Right forelimb (tissue), 1 donor: ENCODE measurements at places on chromosomes 16 and 17.

GRCh38 chr16:30052671-30053372 lies 12.7 kb upstream of the ALDOA start:
- DNase-seq, result peak; percentile 96

- no peak for DNase-seq
Observed at GRCh38 chr16:58332997-58333700, 38.3 kb upstream of the PRSS54 start.

DNA sequence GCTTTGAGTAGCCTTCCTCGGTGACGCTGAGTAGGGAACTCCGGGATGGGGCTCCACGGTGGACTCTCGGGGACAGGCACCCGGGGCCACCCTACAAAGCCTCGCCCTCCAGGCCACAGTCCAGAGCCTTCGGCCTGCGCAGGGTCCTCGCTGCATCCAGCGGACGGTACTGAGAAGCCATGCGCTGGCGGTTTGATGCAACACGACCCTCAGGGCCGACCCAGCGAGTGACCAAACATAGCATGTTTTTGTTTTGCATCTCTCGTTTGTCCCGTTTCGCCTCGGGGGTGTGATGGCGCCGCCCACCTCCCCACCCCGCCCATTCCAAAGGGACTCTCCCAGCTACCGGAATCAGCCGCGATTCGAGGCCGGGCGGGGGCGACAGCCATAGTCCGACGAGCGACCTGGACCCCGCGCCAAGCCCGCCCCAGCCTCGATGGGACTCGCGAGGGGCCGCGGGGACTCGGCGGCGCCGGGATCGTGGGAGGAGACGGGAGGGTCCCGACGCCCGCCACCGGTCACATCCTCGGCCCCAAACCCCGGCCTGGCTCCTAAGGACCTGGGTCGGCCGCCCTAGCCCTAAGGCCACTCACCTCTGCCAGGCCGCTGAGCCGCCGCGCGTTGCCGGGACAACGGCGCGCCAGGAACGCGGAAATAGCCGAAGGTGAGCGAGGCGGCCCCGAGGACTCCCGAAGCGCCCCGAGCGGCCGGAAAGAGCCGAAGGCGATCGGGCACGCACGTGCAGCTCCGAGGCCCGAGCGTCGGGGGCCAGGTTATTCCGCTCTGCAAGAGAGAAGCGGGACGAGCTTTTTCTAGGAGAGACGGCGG lies 1.6 kb downstream of the IFT140 start:
- peak; percentile 91 for DNase-seq

DNA sequence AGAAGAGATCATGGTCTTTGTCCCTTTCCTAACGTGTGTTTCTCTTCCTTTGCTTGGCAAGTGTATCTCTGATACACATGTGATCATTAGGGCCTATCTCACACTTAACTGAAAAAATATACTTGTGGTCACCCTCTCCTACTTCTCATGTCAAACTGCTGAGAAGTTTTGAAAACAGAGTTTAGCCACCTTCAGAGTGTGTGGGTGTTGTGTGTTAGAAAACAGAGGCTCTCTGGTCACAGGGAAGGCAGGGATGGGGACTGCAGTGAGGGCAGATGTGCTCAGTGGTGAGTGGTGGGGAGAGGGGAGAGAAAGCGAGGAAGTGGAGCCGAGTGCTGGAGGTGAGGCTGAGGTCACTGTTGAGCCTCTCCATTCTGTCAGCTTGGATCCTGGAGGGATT lies 29.4 kb downstream of the GRB7 start:
- DNase-seq, result no peak

DNA sequence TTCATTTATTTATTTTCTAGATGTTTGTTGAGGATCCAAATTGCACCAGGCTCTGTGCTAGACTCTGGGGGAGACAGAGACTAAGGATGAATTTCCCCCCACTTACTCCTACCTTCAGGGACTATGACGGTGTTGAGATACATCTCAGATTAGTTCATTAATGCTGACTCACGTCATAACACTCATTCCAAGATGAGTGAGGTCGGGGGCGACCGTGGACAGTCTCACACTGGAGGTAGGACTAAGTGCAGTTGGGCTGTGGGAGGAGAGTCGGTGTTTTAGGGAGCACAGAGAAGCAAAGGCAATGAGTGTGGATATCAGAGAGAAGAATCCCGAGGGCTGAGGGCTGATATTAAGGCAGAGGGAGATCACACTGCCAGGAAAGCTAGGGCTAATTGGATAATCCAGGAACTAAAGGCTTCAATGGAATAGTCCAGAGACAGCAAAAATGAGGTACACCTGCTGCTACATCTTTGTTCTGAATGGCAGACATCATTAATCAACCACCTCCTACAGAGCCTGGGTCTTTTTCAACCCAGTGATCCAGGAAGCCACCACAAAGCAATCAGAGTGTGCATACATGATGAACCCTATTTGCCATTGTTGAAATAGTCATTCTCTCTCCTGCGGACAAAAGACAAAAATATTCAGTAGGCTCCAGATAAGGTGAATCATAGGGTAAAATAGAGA lies 38.6 kb upstream of the CACNG4 start:
- no peak for DNase-seq

- no peak for DNase-seq
Observed at GRCh38 chr16:72649254-72649944, 398.5 kb downstream of the ZFHX3 start.

DNA sequence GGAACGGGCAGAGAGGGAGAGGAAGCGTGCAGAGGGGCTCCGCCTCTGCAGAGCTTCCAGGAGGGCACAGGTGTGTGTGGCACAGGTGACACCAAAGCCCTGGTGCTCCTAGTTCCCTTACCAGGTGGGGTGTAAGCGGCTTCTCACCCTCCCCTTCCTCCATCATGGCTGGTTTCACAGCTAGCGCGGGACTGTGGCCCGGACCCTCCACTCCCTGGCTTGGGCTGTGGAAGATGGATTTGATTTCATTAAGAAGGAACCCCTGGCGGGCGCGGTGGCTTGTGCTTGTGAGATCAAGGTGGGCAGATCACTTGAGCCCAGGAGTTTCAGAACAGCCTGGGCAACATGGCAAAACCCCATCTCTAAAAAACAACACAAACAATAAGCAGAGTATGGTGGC lies 241.2 kb upstream of the GSE1 start:
- DNase-seq, result no peak

GRCh38 chr16:12637002-12637401 lies 166.7 kb downstream of the CPPED1 start:
- no peak for DNase-seq

DNA sequence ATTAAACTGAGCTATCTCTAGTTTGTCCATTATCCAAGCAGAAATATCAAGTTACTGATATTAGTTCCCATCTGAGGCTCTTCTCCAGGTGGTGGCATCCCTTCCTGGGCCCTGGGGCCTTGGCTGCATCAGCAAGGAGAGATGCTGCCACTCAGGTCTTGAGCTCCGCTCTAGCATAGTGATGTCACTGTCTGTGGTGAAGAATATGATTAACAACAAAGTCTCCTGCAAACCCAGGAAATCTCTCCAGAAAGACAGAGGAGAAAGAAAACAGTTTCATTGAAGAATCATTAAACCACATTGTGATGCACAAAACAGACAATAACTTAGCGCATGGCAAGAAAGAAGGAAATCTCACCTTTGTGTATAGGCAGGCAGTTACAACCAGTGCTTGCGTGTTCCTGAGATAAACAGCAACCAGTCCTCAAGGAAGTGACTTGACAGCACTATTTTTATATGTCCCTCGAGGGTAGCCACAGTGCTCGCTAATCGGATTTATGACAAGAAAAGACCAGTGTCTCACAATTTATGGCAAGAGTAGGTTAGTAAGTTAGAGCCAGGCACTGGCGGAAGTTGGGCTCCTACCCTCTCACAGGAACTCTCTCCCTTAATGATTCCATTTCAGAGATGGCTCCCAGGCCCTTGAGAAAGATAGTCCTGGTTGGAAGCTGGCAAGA lies 151.1 kb downstream of the AHSP start:
- no peak for DNase-seq

DNA sequence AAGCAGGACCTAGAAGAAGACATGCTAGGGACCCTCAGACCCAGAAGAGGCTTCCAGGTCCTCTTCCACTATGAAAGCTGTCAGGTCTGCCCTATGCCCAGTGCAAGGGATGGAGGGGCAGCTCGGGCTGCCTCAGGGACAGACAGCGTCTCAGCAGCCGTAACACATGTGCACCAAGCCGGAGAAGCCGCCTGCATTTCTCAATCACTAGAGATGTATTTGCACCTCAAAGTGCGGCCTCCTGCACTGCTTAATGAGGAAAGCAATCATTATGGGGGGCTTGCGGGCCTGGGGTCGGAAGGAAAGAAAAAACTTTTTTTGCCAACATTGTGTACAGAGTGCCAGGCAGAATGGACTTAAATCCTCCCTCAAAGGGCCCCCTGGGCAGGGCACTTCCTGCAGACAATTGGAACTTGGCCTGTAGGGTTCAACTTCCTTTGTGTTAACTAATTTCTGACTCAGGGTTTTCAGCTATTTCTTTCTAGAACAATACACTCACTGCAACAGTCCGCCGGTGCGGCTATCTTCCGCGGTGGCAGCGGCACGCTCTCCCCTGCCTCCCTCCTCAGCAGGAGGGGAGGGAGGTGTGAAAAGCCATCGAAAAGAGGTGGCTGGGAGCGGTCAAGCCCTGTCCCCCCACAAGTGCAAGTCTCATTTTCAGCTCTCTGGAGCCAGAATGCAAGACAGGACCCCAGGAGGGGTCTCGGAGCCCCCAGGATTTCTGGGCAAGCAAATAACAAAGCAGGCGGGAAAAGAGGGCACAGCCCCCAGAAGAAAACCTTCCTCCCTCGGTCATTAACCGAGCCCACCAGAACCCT lies 101.2 kb downstream of the ZNF423 start:
- no peak for DNase-seq

- no peak for DNase-seq
Observed at GRCh38 chr16:90032674-90033331, 13.5 kb upstream of the DBNDD1 start.

DNA sequence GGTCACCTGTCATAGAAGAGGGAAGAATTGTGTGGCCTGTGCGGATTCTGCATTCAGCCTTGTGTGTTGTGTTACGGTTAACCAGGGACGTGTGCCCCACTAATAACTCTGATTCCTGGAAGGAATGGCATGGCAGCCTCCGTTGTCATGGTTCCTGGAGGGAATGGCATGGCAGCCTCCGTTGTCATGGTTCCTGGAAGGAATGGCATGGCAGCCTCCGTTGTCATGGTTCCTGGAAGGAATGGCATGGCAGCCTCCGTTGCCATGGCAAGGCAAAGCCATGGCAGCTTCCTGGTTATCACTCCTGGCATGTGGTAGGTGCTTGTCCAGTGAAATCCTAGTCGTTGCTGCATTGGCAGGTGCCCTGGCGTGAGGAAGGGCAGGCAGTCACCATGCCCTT lies 8.9 kb downstream of the SPG7 start:
- no peak for DNase-seq

DNA sequence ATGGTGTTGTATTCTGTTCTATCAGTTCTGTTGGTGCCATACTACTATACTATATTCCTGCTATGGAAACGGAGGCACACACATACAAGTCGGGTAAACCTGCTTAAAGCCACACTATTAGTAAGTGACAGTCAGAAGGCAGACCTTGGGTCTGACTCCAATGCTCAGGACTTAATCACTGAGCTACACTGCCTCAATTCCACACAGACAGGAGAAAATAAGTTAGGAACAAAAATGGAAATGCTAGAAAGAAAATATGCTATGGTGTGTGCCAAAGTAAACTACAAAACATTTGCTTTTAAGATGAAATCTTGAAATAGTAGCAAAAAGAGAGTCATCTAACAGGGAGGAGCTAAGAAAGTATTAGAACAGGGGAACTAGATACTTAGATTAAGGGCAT lies 48.1 kb downstream of the MYO1D start:
- DNase-seq, result no peak

- no peak for DNase-seq
Observed at GRCh38 chr17:61770752-61771533, 92.4 kb downstream of the BRIP1 start.

DNA sequence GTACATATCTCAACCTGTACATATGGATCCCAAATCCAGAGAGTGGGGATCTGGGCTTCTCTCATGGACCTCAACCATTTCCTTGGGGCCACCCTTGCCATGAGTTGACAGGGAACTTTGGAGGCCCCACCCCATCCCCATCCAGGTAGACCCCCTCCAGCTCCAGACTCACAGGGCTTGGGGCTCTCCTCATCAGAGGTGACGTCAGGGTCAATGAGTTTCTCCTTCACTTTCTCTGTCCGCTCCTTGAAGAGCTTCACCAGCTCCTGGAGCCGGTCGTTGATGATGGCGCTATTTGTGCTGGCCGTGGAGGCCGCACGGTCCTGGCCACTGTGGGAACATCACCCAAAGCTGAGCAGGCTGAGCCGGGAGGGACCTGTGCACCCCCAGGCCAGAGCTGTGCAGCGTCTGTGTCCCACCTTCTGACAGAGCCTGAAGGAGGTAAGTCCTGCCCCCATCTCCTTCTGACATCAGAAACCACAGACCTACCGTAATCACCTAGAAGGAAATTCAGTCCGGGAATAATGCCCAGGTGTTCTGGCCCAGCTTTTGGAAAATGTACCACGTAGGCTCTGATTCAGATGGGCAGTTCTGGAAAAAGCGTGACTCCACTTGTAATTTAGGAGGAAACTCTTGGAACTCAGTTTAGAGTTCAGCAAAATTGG lies 50.6 kb downstream of the CNGB1 start:
- peak; percentile 58 for DNase-seq

- DNase-seq, result no peak
Observed at GRCh38 chr17:83010206-83011200, 68.9 kb upstream of the METRNL start.

GRCh38 chr16:48501516-48502377 lies 108.2 kb downstream of the N4BP1 start:
- DNase-seq, result no peak

DNA sequence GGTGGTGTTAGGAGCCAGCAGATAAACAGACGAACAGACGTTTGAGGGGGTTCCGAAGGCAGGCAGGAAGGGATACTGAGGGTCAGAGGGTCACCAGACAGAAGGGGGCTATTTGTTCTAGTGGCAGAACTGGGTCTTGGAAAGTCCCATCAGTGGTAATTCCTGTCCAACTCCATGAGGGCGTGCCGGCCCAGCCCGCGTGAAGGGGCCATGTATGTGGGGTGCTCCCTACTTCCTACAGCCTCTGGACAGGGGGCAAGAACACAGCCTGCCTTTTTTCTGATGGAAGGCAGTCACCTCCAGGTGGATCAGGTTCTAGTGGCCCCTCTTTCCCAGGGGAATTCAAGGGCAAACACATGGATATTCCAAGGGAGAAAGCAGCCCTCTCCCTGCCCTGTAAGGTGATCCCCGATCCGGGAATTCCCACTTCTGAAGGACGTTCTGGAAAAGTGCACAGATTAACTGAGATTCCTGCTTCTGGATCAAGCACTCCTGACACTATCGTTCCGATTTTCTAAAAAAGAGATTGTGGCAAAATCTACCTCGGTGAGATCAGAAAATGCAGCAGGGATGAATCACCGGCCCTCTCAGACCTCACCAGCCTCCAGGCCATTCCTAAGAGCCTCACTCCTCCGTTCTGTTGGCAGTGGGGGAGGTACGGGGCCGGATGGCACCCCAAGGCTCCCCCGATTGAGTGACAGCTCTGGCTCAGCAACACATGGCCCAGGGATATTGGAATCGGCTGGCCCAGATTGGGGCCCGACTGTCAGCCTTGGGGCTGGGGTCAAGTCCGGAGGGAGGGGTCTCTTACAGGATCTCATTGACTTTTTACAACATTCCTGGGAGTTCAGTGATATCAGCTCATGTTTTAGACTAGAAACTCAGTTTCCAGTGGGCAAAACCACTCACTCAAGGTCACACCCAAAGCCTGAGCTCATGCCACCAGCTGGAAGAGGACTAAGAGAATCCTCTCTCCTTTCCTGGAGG lies 12.4 kb downstream of the STX1B start:
- no peak for DNase-seq
